ENCODE measurements at places on chromosomes 5 and 9. TPM values are rescaled to one million over a fixed set of nuclear protein-coding genes. Genes with fewer than 3 reads are reported as not detected.

Gene C9orf152
- total RNA-seq: 3.5 TPM

DNA sequence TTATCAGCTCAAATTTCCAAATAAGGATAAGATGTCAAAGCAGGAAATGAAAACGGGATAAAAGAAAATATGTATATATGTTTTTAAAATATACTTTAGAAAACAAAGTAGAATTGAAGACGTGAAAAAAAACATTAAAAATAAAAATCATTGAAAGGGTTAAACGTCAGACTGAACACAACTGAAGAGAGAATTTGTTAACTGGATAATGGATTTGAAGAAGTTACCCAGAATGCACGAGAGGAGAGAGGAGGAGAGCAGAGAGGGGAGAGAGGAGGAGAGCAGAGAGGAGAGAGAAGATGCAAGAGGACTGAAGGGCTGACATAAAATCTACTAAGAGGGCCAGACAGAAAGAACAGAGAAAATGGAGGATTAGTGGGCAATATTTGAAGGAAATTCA, 88.0 kb downstream of the CDKN2A start:
- H3K36me3 ChIP-seq: no peaks in the 10 kb centered on the region
- no peak overlapping the region for H3K4me3 ChIP-seq
- H3K4me1 ChIP-seq: no peaks in the 10 kb centered on the region

GRCh38 chr9:76531231-76531780, 72.3 kb downstream of the GCNT1 start:
- H3K27ac ChIP-seq: no peak overlapping the region
- no peak overlapping the region for H3K4me3 ChIP-seq
- H3K36me3 ChIP-seq: no peaks in the 10 kb centered on the region

- no peaks in the 10 kb centered on the region for H3K36me3 ChIP-seq
- H3K4me3 ChIP-seq: no peak overlapping the region
- H3K27ac ChIP-seq: no peak overlapping the region
- H3K27me3 ChIP-seq: no peaks in the 10 kb centered on the region
- DNase-seq: no peak
Measured at GRCh38 chr5:52692039-52692438, 95.7 kb upstream of the ITGA1 start.

Gene ENTREP1
- 0.35 TPM for total RNA-seq

DNA sequence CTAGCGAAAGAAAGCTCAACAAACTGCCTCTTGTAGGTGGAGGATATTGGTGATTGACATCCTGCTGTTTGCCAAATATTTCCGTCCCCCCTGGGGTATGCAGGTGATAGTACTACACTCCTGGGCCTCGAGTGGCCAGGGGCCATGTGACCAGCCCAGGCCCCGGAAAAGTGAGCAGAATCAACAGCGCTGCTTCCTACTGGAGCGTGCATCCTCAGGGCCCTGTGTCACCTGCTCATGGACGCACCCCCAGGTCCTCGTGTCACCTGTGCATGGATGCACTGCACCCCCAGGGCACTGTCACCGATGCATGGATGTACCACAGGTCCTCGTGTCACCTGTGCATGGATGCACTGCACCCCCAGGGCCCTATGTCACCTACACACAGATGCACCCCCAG, 43.8 kb downstream of the ADAMTS16 start:
- no peak for DNase-seq
- H3K4me3 ChIP-seq: no peak overlapping the region
- no peaks in the 10 kb centered on the region for H3K36me3 ChIP-seq
- no peaks in the 10 kb centered on the region for H3K27me3 ChIP-seq

GRCh38 chr9:83707518-83707767, 315 bp downstream of the UBQLN1 start:
- no peaks in the 10 kb centered on the region for H3K4me1 ChIP-seq
- peak overlapping the region; percentile 94 for H3K4me3 ChIP-seq
- no peaks in the 10 kb centered on the region for H3K27me3 ChIP-seq
- DNase-seq: no peak
- peak overlapping the region; percentile 99 for H3K27ac ChIP-seq
- no peaks in the 10 kb centered on the region for H3K36me3 ChIP-seq

Gene PLPPR1
- 1.4 TPM for total RNA-seq

DNA sequence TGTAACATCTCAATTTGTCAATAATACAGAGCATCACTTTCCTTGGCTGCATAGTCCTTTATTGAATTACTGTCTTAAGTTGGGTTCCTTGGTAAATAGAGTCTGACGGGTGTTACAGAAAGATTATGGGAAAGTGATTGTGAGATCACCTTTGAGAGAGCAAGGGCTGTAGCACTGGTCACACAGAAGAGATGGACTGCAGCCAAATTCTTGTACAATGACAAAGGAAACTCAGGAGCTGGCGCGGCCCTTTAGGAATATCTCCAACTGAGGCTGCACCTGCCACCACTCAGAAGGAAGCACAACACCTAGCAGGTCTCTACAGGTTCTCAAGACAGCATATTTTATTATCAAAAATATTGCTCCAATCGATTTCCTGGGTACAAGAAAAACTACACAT, 350.0 kb upstream of the ISL1 start:
- H3K27me3 ChIP-seq: no peaks in the 10 kb centered on the region
- no peak overlapping the region for H3K4me3 ChIP-seq

GRCh38 chr5:176781638-176782570, 28.5 kb upstream of the UNC5A start:
- no peaks in the 10 kb centered on the region for H3K4me1 ChIP-seq
- no peak overlapping the region for H3K27ac ChIP-seq
- H3K27me3 ChIP-seq: no peaks in the 10 kb centered on the region
- no peaks in the 10 kb centered on the region for H3K36me3 ChIP-seq

DNA sequence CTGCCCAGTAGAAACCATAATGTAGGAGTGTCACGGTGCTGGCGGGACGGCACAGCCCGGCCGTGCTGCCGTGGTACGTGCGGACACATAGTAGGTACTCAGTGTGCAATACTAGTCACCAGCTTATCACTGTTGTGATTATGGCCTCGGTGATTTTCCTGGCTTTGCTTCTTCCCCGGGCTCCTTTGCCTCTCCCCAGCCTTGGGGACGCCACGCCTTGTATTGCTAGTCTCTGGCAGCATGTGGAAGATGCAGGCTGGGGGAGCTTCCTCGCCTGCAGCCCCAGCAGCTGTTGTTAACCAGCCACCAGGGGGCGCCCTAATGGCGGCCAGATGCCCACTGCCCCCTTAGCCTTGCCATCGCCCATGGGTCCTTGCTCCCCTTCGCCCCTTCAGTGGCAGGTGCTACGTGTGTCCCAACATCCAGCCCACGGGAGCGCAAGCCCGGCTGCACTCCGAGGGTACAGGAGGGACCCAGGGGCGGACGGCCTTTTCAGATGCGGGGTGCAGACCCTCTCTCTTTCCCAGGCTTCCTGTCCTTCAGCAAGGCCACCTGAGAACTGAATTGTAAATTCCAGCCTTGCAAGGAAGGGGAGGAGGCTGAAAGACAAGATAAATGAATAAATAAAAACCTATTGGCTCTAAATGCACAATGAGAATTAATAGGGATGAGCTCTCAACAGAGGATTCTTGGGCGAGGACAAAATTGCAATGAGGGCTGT, 8.0 kb downstream of the NTNG2 start:
- no peak overlapping the region for H3K4me3 ChIP-seq
- H3K27me3 ChIP-seq: no peaks in the 10 kb centered on the region
- H3K36me3 ChIP-seq: no peaks in the 10 kb centered on the region
- no peaks in the 10 kb centered on the region for H3K4me1 ChIP-seq
- peak; percentile 56 for DNase-seq

DNA sequence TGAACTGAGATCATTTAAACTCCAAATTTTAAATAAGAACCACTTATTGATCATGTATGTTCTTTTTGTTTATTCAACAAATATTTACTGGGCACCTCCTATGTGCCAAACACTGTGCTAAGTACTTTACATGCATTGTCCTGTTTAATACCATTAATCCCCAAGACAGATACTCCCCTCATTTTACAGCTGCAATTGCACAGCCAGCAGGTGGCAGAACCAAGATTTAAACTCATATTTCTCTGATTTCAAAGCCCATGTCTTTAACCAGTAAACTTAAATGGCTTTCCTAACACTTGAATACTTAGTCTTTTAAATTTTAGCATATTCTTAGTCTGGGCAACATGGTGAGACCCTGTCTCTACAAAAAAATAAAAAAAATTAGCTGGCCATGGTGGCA, 43.4 kb upstream of the KIAA1958 start:
- DNase-seq: no peak
- H3K4me1 ChIP-seq: no peaks in the 10 kb centered on the region
- peaks cover 5% of the 10 kb centered on the region for H3K36me3 ChIP-seq
- no peak overlapping the region for H3K27ac ChIP-seq

GRCh38 chr5:39319395-39319794, 44.9 kb downstream of the C9 start:
- peaks cover 7% of the 10 kb centered on the region for H3K36me3 ChIP-seq
- no peak for DNase-seq
- H3K4me3 ChIP-seq: no peak overlapping the region

GRCh38 chr9:131728546-131728910, 11.3 kb downstream of the RAPGEF1 start:
- H3K36me3 ChIP-seq: no peaks in the 10 kb centered on the region
- H3K4me3 ChIP-seq: no peak overlapping the region
- peaks cover 2% of the 10 kb centered on the region for H3K4me1 ChIP-seq
- no peak for DNase-seq

Gene MLANA
- not detected for total RNA-seq

- no peak overlapping the region for H3K4me3 ChIP-seq
- H3K4me1 ChIP-seq: no peaks in the 10 kb centered on the region
- DNase-seq: no peak
- no peak overlapping the region for H3K27ac ChIP-seq
Measured at GRCh38 chr5:90037646-90038045, 371.9 kb downstream of the CETN3 start.

Gene PHF24
- total RNA-seq: 0.04 TPM

- no peaks in the 10 kb centered on the region for H3K36me3 ChIP-seq
- H3K4me1 ChIP-seq: no peaks in the 10 kb centered on the region
- no peak for DNase-seq
- H3K4me3 ChIP-seq: no peak overlapping the region
Measured at GRCh38 chr9:107620801-107621200, 131.2 kb upstream of the KLF4 start.

GRCh38 chr5:127810707-127811490, 107.7 kb downstream of the CCDC192 start:
- H3K4me1 ChIP-seq: no peaks in the 10 kb centered on the region
- no peak overlapping the region for H3K27ac ChIP-seq
- DNase-seq: no peak

DNA sequence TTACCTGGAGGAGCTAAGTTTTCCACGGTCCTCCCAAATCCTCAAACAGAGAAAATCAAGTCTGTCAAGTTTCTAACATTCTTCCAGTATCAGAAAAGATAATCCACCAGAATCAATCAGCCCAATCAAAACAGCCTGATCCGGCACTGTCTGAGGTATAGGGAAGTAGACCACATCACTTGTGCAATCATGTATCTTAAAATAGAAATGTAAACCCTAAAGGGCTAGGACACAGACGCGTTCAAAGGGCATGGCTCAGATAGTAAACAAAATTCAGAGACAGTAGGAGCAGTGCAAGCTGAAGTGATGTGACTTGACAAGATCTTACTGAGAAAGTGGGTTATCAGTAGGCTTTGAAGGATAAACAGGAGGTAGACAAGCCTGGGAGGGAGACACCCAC, 252.4 kb upstream of the DAPK1 start:
- no peak overlapping the region for H3K27ac ChIP-seq
- no peaks in the 10 kb centered on the region for H3K27me3 ChIP-seq
- no peak overlapping the region for H3K4me3 ChIP-seq
- no peaks in the 10 kb centered on the region for H3K36me3 ChIP-seq

DNA sequence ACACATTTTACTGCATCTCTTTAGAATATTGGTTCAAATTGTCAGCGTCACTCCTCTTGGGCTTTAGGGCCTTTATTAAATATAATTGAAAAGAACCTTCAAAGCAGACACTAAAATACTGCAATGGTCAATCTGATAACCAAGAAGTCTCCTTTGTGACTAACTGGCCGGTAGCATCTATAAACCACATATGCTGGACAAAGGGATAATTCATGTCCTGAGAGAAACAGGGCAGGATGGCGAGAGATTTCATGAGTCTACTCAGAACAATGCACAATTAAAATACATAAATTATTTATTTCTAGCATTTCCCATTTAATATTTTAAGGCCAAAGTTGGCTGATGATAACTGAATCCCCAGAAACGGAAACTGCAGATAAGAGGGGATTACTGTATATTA, 1083.4 kb upstream of the CDH18 start:
- no peaks in the 10 kb centered on the region for H3K4me1 ChIP-seq
- no peak overlapping the region for H3K27ac ChIP-seq
- H3K27me3 ChIP-seq: no peaks in the 10 kb centered on the region
- no peak overlapping the region for H3K4me3 ChIP-seq

GRCh38 chr9:1051584-1052275, 1.6 kb downstream of the DMRT2 start:
- H3K36me3 ChIP-seq: no peaks in the 10 kb centered on the region
- no peaks in the 10 kb centered on the region for H3K4me1 ChIP-seq
- H3K4me3 ChIP-seq: no peak overlapping the region
- H3K27ac ChIP-seq: no peak overlapping the region
- peaks cover 62% of the 10 kb centered on the region for H3K27me3 ChIP-seq
- no peak for DNase-seq

DNA sequence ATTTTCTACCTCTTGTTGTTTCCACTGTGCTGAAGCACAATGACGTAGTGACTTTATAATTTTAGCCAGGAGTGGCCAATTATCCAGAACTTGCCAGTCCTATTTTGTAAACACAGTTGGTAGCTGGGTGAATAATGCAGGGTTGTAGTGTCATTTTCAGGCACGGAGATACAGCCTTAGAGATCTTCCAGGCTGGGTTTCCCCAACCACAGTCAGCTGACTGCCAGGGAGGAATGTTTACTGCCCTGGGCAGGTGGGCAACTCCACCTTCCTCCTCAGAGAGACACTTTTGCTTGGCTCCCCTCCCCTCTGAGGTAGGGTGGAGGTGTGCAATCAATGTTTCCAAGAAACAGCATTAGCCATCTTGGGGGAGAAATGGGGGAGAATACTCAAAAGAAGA, 228.1 kb upstream of the NR4A3 start:
- no peak overlapping the region for H3K4me3 ChIP-seq
- no peaks in the 10 kb centered on the region for H3K36me3 ChIP-seq
- no peaks in the 10 kb centered on the region for H3K27me3 ChIP-seq
- no peaks in the 10 kb centered on the region for H3K4me1 ChIP-seq
- H3K27ac ChIP-seq: no peak overlapping the region

- H3K27ac ChIP-seq: no peak overlapping the region
- peak; percentile 23 for DNase-seq
- no peak overlapping the region for H3K4me3 ChIP-seq
- H3K4me1 ChIP-seq: no peaks in the 10 kb centered on the region
- no peaks in the 10 kb centered on the region for H3K27me3 ChIP-seq
Measured at GRCh38 chr9:97567894-97568202, 65.3 kb downstream of the TSTD2 start.

- no peaks in the 10 kb centered on the region for H3K36me3 ChIP-seq
- H3K27ac ChIP-seq: no peak overlapping the region
- DNase-seq: no peak
- H3K4me1 ChIP-seq: no peaks in the 10 kb centered on the region
Measured at GRCh38 chr5:38650946-38651345, 94.5 kb upstream of the LIFR start.

GRCh38 chr9:110978516-110978915, 59.8 kb downstream of the LPAR1 start:
- no peaks in the 10 kb centered on the region for H3K36me3 ChIP-seq
- H3K27me3 ChIP-seq: no peaks in the 10 kb centered on the region
- no peaks in the 10 kb centered on the region for H3K4me1 ChIP-seq
- H3K4me3 ChIP-seq: no peak overlapping the region
- no peak overlapping the region for H3K27ac ChIP-seq

GRCh38 chr5:150489360-150490295, 18.3 kb upstream of the NDST1 start:
- no peaks in the 10 kb centered on the region for H3K27me3 ChIP-seq
- peak overlapping the region; percentile 100 for H3K27ac ChIP-seq
- no peak for DNase-seq
- no peaks in the 10 kb centered on the region for H3K4me1 ChIP-seq

Gene PLGRKT
- 10.4 TPM for total RNA-seq

Gene WDR38
- total RNA-seq: not detected
